ENCODE measurements at places on chromosomes 12 and 14. TPM values are rescaled to one million over a fixed set of nuclear protein-coding genes. Genes with fewer than 3 reads are reported as not detected.

The HCAR2 gene
- not detected for total RNA-seq

The IRF2BPL gene
- 39.9 TPM for total RNA-seq

The ASB2 gene
- total RNA-seq: not detected

The VRTN gene
- not detected for total RNA-seq

The OAS1 gene
- 1.1 TPM for total RNA-seq

The CBLN3 gene
- total RNA-seq: 3.4 TPM
